Stimulated activated naive CD4-positive, alpha-beta T cell (primary cell): ENCODE measurements at places on chromosomes 1 and 21.

GRCh38 chr1:8854240-8854639 is 24.2 kb downstream of the ENO1 start:
- DNase-seq: no peak

- DNase-seq: no peak
These were observed 76.8 kb downstream of the PLXNA2 start for GRCh38 chr1:208167261-208167869.

DNA sequence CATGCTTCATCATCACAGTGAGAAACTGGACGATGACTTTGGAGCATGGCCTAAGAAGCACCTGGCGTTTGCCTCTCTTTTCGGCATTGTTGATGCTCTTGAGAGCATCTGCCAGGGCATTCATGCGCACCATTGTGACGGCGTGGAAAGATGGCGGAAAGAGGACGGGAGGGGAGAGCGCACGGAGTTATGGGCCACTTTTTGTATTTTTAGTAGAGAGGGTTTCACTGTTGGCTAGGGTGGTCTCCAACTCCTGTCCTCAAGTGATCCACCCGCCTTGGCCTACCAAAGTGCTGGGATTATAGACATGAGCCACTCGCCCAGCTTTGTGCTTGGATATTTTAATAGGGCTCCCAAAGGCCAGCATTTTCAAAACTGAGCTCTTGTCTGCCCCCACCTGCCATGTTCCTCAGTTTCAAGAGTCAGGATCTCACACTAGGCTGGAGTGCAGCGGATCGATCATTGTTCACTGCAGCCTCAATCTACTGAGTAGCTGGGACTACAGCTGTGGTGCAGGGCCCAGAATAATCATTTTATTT is 5.3 kb downstream of the RPS8 start:
- DNase-seq: no peak

GRCh38 chr1:208271236-208271635 is 27.1 kb upstream of the PLXNA2 start:
- DNase-seq: no peak

DNA sequence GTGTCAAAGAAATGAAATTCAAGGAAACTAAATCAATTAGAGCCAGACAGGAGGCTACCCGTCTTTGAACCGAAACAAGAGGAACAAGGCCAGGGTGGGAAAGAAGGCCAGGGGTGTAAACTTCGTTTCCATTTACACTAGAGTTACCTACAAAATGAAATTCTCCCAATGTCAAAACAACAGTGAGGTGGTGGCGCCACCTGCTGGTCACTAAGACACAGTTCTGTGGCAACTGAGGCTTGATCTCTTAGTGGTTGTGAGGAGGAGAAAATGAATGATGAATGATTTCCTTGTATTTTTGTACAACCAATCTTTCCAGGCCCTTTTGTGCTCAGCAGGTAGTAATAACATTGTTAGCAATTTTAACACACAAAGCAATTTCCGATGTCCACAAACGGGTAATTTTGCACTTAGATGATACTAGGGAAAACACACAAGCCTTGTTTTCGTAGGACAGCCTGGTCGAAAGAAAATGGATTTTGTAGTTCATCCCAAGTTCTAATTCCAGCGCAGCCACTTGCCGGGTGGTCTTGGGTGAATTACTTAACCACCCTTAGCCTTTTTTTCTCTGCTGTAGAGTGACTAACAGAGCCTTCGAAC is 54.8 kb upstream of the SOD1 start:
- DNase-seq: peak; percentile 61

DNA sequence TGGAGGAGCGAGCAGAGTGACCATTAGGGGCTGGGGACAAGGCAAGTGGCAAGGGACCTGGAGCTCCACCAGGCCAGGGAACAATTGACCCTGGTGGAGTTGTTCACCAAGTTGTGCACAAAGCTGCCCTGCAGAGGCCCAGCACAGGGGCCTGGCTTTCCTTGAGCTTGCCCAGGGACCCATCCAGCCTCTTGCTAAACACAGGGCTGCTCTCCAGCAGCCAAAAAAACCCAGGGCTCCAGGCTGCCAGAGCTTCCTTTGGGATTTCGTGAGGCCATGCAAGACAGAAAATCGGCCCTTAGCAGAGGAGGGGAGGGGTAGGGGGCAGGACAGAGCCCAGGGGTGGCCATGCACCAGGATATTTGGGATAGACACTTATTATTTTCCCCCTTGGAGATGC is 32.6 kb downstream of the LRP8 start:
- no peak for DNase-seq

- no peak for DNase-seq
These were observed 111.3 kb downstream of the HIVEP3 start for GRCh38 chr1:41807390-41807789.

- DNase-seq: no peak
These were observed 15.3 kb upstream of the TMCO2 start for GRCh38 chr1:40232444-40232843.

DNA sequence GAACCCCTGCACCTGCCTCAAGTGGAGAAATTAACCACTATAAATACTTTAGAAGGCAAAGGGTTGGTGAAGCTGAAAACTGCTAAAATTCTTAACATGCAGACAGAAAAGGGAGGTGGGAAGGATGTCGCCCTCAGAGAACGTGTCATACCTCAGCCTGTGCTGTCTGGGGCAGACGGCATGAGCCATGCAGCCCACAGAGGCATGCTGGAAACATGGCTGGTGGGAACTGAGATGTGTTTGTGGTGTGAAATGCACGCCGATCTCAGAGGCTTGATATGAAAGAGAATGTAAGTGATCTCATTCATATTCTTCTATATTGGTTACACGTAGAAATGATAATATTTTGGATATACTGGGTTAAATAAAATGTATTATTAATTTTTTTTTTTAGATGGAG is 16.3 kb downstream of the AGPAT3 start:
- DNase-seq: no peak

GRCh38 chr1:110344152-110344551 is 5.0 kb downstream of the RBM15 start:
- DNase-seq: no peak

- DNase-seq: no peak
These were observed 233.9 kb downstream of the MRPL39 start for GRCh38 chr21:25373126-25374082.

- DNase-seq: no peak
These were observed 28.0 kb upstream of the NRDC start for GRCh38 chr1:51906306-51907078.

- no peak for DNase-seq
These were observed 131.4 kb downstream of the MRPS6 start for GRCh38 chr21:34204481-34205439.

DNA sequence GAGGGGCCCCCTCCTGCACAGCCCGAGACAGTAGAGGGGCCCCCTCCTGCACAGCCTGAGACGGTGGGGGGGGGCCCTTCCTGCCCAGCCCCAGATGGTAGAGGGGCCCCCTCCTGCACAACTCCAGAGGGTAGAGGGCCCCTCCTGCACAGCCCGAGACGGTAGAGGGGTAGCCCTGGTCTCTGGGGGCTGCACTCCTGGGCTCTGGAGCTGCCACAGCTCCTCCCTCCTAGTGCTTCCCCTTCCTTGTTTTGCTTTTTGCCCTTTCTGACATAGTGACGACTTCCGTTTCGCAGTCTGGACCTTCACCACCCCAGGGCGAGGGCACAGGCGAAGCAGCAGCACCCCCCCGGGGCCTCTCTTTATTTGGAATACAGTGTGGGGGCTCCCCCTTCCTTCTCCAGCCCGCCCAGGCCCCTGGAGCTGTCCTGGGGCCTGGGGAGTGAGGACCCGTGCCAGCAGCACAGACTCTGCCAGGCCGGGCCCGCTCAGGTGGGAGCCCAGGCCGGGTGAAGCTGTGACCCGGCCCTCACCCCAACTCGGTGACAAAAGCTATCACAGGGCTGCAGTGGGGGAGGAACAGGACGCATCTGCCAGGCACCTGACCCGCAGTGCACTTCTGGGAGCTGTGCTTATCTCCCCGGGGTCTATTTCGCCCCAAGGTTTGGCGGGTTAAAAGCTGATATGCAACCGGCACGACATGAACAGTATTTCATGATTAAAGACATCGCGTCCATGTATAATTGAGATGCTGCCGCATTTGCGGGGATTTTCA is 1.1 kb upstream of the PRXL2B start:
- peak; percentile 65 for DNase-seq

GRCh38 chr1:207817778-207818751 is 66.2 kb downstream of the CD46 start:
- DNase-seq: no peak

DNA sequence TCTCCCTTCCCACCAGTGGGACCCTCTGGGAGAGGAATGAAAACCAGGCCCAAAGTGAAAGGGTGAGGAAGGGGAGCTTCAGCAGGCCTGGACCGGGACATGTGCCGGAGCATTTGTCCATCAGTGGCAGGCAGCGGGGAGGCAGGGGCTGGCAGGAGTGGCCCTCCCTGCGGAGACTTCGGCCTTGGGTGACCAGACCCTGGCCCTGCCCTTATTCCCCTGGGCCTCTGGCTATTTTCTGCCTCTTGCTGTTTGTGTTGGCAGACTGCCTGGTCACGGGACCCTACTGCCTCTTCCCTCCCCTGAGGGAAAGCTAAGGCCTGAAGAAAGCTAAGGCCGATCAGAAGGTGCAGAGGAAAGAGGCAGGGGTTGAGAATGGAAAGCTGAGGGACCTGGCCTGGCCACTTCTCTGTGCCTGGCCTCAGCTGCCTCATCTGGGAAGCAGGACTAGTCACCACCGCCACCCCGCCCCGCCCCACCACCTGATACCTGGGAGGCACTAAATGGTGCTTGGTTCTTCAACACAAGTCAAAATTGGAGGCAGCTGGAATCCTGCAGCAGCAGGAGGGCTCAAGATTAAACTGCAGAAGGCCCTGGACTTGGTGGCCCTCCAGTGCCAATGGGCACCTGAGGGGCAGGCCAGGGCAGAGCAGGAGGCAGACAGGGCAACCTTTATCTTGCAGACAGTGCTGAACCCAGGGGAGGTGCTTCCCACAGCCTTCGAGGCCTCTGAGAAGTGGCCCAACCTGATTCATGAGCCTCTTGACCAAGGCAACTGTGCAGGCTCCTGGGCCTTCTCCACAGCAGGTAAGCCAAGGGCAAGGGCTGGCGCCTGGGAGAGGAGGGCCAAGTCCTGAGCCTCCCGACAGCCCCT is 7.9 kb downstream of the TINAGL1 start:
- no peak for DNase-seq

DNA sequence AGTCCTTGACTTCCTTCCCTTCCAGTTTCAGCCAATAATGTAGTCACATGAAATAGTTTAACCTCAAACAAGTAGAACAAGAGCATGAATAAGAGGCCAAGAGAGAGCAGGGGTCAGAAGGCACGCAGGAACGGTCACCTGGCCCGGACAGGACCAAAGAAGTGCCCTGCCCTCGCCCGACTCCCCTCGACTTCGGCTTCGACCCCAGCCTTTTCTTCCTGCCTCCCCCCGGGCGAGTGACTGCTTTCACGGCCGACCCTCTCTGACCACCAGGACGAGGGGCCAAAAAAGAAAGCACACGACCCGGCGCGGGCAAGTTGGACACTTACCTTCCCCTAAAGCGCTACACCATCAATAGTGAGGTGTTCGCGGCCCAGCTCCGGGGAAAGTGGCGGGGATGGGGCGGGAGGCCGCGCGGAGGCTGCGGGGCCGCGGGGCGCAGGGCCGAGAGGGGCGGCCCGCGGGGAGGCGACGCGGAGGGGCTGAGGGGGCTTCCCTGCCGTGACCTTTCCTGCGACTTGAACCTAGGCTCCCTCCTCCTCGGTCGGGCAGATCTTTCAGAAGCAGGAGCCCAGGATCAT is 519 bp downstream of the RERE start:
- no peak for DNase-seq

DNA sequence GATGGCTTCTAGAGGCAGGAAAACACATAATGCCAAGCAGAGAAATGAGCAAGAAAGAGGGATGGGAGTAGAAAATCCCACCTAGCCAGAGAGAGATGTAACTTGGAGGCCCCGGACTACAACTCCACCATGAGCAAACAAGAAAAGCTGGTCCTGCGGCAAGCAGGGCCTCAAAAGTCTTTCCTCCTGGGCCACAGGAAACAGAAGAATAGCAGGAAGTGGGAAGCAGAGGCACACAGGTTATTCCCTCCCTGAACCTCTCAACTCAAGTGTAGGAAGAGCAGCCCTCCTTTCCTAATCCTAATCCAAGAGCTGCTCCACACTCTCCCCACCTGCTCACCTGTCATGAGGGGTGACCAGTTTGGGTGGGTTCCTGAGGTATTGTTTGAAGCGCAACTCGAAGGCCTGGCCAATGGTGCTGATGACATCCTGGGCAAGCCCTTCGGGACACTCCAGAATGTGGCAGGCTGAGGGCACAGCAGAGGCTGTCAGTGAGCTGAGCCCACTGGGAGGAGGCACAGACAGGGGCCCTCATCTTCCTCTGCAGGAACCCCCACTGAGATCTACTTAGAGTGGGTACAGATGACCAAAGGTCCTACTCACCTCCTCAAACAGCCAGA is 3.1 kb downstream of the SHC1 start:
- no peak for DNase-seq

GRCh38 chr1:29708381-29708780 is 472.1 kb downstream of the PTPRU start:
- no peak for DNase-seq

DNA sequence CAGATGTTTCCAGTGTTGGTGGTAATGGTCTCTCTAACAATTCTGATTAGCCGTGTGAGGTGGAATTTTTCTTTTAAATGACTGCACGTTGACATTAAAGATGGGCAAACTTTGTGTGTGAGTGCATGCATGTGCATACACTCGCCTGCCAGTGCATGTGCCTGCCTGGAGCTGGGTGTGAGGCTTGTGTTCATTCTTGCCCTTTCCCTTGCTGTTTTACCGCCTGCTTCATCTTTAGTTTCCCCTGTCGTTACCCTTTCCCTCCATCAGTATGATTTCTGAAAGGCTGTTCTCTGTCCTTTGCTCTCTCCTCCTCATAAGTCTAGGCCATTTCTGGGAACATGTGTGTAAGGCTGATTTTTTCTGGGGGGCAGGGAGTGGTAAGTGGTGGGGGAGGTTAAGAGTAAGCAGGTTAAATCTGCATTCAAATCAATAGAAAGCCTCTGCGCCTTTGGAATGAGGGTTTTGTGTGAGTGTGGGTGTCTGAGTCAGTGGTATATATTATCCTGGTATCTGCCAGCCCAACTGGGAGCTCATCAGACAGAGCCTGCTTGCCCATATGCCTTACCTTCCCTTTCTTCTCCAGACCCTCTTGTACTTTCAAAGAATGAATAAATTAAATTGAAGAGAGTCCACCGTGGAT is 112.5 kb downstream of the PBX1 start:
- no peak for DNase-seq

DNA sequence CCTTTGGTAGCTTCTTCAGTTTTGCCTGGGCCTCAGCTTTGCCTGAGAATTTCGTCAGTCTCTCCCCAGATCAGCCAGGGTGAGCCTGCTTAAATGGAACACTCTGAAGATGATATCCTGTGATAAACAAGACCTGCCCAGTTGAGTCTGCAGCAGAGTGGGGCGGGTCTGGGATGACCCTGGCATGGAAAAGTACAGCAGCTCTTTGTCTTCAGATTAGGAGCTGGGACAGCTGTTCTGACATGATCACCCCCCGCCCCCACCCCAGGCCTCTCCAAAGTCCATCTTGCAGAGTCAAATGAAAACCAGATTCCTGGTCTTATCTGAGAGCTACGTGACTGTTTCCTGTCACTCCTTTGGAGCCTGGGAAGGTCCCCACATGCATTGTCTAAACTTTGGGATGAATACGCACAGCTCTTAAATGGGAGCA is 2.2 kb upstream of the TMEM51 start:
- no peak for DNase-seq
